ENCODE measurements at places on chromosomes 4 and X.
A peak's percentile ranks its signal among the peaks of the same experiment; 100 is the strongest.

DNA sequence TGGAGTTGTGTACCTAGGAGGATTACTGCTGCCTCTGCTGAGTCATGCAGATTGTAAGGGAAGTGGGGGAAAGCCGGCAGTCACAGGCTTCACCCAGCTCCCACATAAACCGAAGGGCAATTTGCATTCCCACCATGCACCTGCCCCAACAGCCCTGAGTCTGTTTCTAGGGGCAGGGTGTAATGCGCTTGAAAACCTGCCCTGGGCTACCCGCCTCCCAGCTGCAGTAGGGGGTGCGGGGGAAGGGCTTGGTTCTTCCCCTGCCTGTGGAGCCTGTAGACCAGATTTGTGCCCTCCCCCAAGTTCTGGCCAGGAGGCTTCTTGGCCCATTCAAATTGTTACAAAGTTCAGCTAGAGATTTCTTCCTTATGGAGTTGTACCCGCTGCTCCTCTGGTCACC lies 269.2 kb upstream of the DDX53 start:
- no peak for DNase-seq

- DNase-seq: no peak
Measured at GRCh38 chr4:42083816-42084215, 68.6 kb downstream of the BEND4 start.

- DNase-seq: no peak
Measured at GRCh38 chr4:137707626-137708025, 175.3 kb upstream of the PCDH18 start.

DNA sequence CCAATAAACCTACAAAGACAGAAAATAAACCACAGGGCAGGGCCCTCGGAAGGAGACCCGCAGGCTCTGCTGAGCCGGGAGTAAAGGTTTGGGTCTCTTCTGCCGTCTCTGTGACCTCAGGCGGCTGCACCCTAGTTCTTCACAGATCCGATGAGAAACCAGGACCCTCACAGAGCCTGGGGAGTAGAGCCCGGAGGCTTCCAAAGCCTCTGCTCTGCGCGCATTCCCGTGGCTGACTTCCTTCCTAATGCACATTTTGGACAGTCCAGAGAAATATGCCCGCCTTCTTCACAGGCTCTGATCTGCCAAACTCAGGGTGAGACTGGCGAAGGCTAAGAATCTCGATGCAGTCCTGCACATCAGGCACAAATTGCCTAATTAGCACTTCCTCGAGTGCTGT lies 245.5 kb downstream of the EVC2 start:
- DNase-seq: no peak

- DNase-seq: no peak
Measured at GRCh38 chrX:41386222-41386990, 52.4 kb downstream of the DDX3X start.

DNA sequence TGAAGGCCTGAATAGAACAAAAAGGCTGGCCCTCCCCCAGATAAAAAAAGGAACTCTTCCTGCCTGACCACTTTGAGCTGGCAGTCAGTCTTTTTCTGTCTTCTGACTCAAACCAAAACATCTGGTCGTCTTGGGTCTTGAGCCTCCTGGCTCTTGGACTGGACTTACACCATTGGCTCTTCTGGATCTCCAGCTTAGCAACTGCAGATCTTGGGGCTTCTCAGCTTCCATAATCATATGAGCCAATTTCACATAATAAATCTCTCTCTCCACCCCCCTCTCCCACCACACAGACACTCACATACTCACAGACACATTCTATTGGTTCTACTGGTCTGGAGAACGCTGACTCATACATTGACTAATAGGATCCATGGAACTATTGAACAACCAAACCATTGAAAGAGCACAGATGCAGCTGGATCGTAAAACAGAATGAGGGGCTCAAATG lies 15.6 kb upstream of the CWH43 start:
- DNase-seq: peak; percentile 75

DNA sequence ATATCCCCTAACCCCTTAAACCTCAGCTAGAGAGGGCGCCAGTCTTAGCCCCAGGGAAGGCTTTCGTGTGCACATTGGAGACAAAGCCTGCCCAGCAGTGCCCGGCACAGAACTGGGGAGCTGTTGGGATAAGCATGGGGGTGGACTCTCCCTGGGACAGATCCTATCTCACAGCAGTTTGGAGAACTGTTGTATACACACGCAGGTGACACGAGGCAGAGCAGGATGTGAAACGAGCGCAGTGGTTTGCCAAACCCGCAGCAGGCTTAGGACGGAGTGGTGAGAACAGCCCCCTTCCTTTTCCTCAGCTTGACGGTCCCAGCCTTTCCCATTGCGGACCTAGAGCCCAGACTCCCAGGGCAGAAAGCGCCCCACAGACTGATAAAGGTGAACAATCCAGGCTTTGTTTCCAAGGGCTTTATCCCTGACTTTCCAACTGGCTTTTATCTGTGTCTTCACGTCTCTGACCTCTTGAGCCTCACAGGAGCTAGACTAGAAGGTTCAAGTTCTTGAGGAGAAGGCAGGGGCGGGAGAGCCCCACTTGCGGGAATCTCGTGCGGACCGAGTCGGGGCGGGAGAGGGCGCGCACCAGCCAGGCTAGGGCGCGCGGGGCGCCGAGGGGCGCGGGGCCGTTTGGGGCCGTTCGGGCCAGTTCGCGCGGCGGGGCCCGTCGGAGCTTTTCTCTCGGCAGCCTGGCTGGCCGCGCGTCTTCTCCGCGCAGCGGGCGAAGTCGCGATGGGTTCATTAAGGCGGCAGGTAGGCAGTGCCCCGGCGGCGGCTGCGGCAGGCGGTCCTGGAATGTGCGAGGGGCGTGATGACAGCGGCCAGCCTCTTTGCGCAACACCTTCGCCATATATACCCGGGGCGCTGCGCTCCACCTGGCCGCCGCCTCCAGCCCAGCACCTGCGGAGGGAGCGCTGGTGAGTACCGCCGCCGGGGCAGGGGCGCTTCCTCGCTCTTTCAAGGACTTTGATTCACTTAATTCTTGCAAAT lies at the start of gene SLC34A2:
TSS of gene SLC34A2 (plus strand) at position 881 of the 993 bp plus-strand sequence. CDS start 6,650 bp downstream, outside the sequence.
- DNase-seq: no peak

DNA sequence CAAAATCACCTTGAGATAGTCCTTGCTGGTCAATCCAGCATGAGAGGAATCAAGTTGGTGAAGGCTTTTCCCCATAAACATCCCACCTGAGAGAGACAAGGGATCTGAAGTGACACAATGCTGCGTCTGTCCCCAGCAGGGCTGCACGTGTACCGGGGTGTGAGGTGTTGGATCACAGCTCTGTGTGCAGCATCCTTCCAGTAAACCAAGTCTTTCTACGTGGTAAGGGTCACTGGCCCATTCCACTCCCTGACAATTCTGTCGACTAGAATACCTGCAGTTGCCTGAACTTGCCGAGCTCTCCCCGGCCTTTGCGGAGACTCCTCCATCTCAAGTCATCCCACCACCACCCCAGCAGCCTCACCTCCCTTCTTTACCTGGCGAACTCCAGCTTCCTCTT lies 14.8 kb downstream of the HELT start:
- no peak for DNase-seq

DNA sequence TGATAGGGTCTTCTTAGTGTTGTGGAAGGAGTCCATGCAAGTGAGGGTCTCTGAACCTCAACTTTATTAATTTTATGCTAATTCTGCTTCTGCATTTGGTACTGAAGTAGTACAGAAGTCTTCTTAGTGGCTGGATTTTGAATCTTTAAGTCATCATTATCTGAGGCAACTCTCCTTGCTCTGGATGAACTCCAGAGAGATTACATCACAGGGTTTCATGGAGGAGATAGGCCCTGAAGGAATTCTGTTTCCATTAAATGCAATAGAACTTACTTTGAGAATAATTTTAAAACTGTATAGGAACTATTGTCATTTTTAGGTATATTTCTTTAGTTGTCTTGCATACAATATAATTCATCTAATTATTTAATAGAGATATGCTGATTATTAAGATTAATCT lies 451.2 kb downstream of the FAT4 start:
- no peak for DNase-seq

DNA sequence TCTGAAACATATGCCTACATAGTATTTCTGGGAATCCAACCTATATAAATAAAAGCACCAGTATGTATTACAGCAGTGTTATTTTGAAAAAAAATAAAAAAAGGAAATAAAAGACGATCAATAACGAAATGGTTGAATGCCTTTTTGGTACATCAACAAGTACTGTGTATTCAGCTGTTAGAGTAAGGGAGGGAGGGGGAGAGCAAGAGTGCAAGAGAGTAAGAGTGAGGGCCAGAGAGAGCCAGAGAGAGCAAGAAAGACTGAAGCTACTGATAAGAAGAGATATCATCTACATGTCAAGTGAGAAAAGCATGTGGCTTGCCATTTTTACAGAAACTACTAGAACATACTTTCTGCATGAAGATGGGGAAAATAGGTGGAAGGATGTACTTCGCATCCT lies 1.8 kb downstream of the SPIN4 start:
- DNase-seq: no peak

- no peak for DNase-seq
Measured at GRCh38 chrX:136295380-136295779, 5.4 kb upstream of the ADGRG4 start.

- DNase-seq: peak; percentile 77
Measured at GRCh38 chr4:120692964-120693363, 229.6 kb downstream of the PRDM5 start.

DNA sequence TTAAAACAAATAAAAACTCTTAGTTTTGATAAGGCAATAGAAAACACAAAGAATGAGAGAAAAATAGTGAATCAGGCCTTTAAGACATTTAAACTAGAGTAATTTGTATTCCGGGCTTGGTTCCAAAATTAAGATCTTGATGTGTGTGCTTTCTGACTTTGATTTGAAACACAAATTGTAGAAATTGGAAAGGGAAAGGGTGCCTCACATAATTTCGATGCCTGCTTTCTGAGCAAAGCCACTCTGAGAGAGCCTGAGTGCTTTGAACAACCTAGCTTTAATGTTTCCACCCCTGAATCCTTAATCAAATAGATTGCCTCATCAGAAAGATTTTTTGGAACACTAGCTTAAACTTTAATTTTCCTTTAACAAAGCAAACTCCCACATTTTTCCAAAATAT lies 666.8 kb downstream of the PCDH18 start:
- DNase-seq: no peak

DNA sequence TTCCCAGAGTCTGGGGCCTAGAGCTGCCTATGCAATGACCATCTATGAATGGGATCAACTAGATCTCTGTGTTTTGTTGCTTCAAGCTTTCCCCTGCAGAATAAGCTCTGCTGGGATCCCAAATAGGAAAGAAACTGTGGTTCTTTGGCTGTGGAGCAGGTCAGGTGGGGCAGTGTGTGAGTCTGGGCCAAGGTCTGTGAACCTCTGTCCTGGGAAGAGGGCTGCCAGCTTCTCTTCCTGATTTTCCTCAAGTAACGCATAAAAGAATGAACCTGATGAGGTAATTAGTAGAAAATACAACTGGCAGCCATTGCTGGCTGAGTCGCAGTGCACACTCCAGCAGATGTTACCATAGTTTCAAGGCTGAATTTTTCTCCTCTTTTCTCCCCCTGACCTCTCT lies 4.6 kb upstream of the PIN4 start:
- DNase-seq: no peak

DNA sequence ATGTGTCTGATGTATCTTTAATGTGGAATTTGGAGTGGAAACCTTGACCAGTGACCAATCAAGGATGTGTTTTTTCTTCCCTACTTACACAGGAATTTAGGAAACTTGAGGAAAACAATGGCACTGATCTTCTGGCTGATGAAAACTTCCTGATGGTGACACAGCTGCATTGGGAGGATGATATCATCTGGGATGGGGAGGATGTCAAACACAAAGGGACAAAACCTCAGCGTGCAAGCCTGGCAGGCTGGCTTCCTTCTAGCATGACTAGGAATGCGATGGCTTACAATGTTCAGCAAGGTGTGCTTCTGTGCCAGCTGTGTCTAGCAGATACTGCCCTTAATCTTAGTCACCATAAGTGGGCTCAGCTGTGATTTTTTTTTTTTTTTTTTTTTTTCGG lies 12.6 kb downstream of the TAF1 start:
- no peak for DNase-seq

GRCh38 chrX:5278908-5279307 lies 949.8 kb downstream of the NLGN4X start:
- DNase-seq: no peak

DNA sequence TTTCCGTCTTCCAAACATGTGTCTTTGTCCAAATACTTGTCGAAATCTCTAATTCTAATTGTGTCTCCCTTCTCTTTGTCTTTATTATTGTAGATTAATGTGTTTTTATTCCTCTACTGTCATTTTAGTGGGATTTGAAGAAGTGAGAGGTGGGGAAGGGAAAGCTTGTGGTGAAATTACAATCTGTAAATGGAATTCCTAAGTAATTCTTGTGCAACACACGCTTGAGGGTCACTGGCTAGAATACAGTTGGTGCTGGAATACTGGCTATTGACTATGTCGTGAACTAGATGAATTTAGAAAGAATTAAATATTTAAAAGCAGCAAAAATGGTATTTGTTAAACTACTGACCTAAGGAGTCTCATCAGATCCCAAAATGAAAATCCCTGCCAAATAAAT lies 10.7 kb upstream of the FNIP2 start:
- DNase-seq: no peak

DNA sequence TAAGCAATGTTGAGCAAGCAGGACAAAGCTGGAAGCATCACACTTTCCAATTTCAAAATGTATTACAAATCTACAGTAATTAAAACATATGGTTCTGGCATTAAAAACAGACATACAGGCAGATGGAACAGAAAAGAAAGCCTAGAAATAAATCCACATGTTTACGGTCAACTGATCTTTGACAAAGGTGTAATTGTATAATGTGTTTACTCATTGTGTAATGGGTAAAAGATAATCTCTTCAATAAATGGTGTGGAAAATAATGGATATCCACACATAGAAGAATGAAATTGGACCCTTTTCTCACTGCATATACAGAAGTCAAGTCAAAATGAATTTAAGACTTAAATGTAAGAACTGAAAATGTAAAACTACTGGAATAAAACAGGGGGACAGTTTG lies 394.2 kb downstream of the ANKRD50 start:
- no peak for DNase-seq

DNA sequence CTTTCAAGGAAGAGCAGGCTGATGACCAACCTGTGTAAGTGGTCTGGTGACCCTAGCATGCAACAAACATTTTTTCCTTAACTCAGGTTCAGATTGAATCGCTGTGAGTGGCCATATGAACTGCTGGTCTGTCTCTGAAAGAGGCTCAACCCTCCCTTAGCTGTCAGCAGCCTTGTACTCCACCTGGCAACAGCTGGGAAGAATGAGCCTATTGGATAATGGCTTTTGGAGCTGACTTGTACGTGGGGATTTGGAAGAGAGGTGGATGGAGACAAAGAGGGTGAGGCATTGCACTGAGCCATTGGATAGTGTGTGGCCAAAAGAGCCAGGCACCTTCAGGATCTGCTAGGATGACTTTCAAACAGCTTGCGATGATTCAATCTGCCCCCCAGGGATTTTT lies 35.7 kb upstream of the BMP15 start:
- DNase-seq: no peak

DNA sequence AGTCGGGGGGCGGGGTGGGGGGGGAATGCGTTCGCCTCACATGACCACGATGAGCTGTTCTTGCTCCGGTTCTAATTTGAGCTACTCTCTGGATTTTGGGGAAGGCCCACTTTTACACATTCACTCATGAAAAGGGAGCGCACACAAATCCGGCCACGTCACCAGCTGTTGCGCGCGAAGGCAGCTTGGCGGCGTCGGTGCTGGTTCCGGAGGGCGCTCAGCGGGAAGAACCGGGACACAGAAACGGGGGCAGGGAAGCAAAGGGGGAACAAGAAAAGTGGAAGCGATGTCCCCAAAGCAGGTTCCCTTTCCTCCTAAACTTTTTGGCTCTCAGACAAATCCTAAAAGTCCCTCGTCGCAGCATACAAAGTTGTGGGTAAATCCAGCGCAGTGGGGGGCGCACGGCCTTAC lies 605 bp downstream of the ANXA5 start:
- peak; percentile 62 for DNase-seq

Data from RCC 7860 (cell line).